Right forelimb (tissue), 1 donor: ENCODE measurements at places on chromosomes 7 and 10.

DNA sequence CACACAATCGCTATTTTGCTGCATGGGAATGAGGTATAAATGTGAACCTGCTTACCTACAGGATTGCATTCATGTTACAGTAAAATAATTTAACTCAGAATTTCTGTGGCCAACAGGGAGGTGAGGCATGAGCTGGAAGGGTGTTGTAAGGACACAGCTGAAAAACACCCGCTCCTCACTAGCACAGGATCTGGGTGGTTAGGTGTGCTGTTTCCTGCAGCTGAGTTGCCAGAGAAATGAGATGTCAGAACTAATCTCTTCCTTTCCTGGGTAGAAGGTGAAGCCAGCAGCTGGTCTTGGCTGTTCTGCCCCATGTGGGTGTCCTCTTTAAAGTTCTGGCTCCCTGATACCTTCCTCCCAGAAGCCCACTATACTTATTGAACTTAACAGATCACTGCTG, 39.0 kb upstream of the ZNF438 start:
- DNase-seq, result no peak

- DNase-seq, result no peak
Observed at GRCh38 chr10:97270523-97271154, 21.8 kb downstream of the ARHGAP19 start.

- DNase-seq, result no peak
Observed at GRCh38 chr7:117219485-117219884, 103.4 kb downstream of the WNT2 start.

- no peak for DNase-seq
Observed at GRCh38 chr7:44331682-44332081, 6.3 kb upstream of the CAMK2B start.

DNA sequence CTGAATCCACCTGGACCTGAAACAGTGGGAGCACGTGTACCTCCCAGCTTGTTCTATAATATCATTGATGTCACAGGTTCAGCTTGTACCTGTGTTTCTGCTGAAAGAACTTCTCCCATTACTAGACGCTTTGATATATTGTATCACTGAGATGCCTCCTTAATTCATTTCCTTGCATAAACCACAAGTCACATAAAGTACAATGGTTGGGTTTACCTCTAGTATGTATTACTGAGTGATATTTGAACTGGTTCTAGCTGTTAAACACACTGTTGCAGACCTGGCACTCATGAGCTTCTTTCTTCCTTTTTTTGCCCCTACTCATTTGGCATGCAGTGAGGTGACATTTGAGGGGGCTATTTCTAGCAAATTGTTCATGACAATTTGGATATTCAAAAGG, 106.6 kb upstream of the KLF14 start:
- DNase-seq, result no peak

DNA sequence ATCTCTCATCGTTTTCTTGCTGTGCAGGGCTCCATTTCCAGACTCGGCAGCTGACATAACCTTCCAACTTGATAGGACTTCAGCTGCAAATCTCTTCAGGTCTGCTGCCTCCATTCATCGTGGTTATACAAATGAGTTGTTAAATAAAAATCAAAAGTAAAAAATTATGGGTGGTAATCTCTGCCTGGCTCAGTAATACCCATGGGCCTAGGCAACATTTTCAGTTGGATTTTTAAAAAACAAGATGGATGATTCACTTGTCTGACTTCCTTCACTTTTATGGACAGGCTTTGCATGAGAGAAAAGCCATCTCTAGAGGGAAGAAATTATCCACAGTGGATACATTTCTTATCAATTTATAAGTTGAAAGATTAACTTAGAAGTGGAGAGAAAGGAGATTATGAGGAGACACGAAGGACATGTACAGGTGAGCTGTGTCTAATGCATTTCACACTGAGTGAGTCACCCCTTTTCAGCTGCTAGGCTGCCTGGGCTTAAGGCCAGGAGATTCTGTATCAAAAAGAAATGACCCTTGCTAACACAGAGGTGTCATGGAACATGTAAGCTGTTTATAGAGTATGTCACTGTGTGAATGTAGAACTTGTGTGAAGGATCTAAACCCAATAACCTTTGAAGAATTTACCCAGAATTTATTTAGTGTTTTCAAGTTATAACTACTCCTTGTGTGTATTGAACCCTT, 495.1 kb downstream of the AUTS2 start:
- no peak for DNase-seq

GRCh38 chr7:76257973-76258372, 44.5 kb upstream of the HSPB1 start:
- DNase-seq, result peak; percentile 31

- no peak for DNase-seq
Observed at GRCh38 chr10:102444851-102445250, 6.5 kb downstream of the C10orf95 start.

GRCh38 chr10:125262409-125262808, 102.0 kb upstream of the CTBP2 start:
- DNase-seq, result no peak
